Purkinje cell (primary cell): ENCODE measurements at places on chromosomes 7 and 10. TPM values are rescaled to one million over a fixed set of nuclear protein-coding genes. Genes with fewer than 3 reads are reported as not detected.

ACTL6B gene
- polyA plus RNA-seq = 15.7 and 21.5 TPM in 2 replicates

ELN gene
- not detected in 2 replicates for polyA plus RNA-seq

TAF3 gene
- 5.1 and 6.1 TPM in 2 replicates for polyA plus RNA-seq

ASB4 gene
- not detected in 2 replicates for polyA plus RNA-seq

VOPP1 gene
- polyA plus RNA-seq = 152 and 240 TPM in 2 replicates

ICA1 gene
- 4.6 and 6.5 TPM in 2 replicates for polyA plus RNA-seq

ZPBP gene
- polyA plus RNA-seq = not detected in 2 replicates

HOXA6 gene
- polyA plus RNA-seq = not detected in 2 replicates

TPST1 gene
- polyA plus RNA-seq = 27.8 and 28.4 TPM in 2 replicates

SORBS1 gene
- polyA plus RNA-seq = 32.8 and 48.0 TPM in 2 replicates

FZD8 gene
- polyA plus RNA-seq = 0.12 and 1.3 TPM in 2 replicates

NPTX2 gene
- 0.45 and 15.1 TPM in 2 replicates for polyA plus RNA-seq

PDK4 gene
- polyA plus RNA-seq = 1.4 and 3.8 TPM in 2 replicates

TMEM213 gene
- polyA plus RNA-seq = not detected in 2 replicates

LAMB4 gene
- polyA plus RNA-seq = not detected in 2 replicates

CCDC172 gene
- not detected in 2 replicates for polyA plus RNA-seq

ASIC3 gene
- polyA plus RNA-seq = 3.1 and 3.3 TPM in 2 replicates

ASZ1 gene
- not detected in 2 replicates for polyA plus RNA-seq

MYH16 gene
- not detected in 2 replicates for polyA plus RNA-seq

CALHM3 gene
- polyA plus RNA-seq = not detected in 2 replicates

PVRIG gene
- polyA plus RNA-seq = not detected in 2 replicates

HMX2 gene
- not detected in 2 replicates for polyA plus RNA-seq

SAP25 gene
- polyA plus RNA-seq = not detected in 2 replicates

NKX2-3 gene
- polyA plus RNA-seq = not detected in 2 replicates

TUBAL3 gene
- polyA plus RNA-seq = not detected in 2 replicates

RBP4 gene
- polyA plus RNA-seq = 8.2 TPM in 1 of 2 replicates, not detected in the other

LRRC4 gene
- 1.2 and 3.0 TPM in 2 replicates for polyA plus RNA-seq

NOS3 gene
- not detected in 2 replicates for polyA plus RNA-seq

SPDYE6 gene
- polyA plus RNA-seq = 0.46 TPM in 1 of 2 replicates, not detected in the other

GDF10 gene
- 17.6 and 32.1 TPM in 2 replicates for polyA plus RNA-seq

AGR3 gene
- 5.3 and 7.4 TPM in 2 replicates for polyA plus RNA-seq

DNAJC30 gene
- polyA plus RNA-seq = 1.9 and 2.0 TPM in 2 replicates

ST8SIA6 gene
- polyA plus RNA-seq = not detected in 2 replicates

MOGAT3 gene
- polyA plus RNA-seq = not detected in 2 replicates

EXOSC1 gene
- 70.6 and 106 TPM in 2 replicates for polyA plus RNA-seq

CYP3A7 gene
- polyA plus RNA-seq = not detected in 2 replicates

ARHGAP19 gene
- polyA plus RNA-seq = 0.27 and 2.8 TPM in 2 replicates

UNC5B gene
- 0.77 and 1.1 TPM in 2 replicates for polyA plus RNA-seq

PSMA2 gene
- 348 and 430 TPM in 2 replicates for polyA plus RNA-seq

TEX36 gene
- polyA plus RNA-seq = not detected in 2 replicates

CLCN1 gene
- polyA plus RNA-seq = not detected in 2 replicates

LBX1 gene
- polyA plus RNA-seq = not detected in 2 replicates

CPN1 gene
- polyA plus RNA-seq = not detected in 2 replicates

MCM10 gene
- polyA plus RNA-seq = 0.12 TPM in 1 of 2 replicates, not detected in the other

PRXL2A gene
- 43.4 and 77.3 TPM in 2 replicates for polyA plus RNA-seq

IL2RA gene
- not detected in 2 replicates for polyA plus RNA-seq

CALML3 gene
- polyA plus RNA-seq = 0.08 and 0.17 TPM in 2 replicates

FBXW4 gene
- 8.4 and 13.8 TPM in 2 replicates for polyA plus RNA-seq

IDI2 gene
- not detected in 2 replicates for polyA plus RNA-seq

WASHC2C gene
- 244 and 299 TPM in 2 replicates for polyA plus RNA-seq

GPR85 gene
- polyA plus RNA-seq = 30.1 and 49.8 TPM in 2 replicates

ZDHHC6 gene
- polyA plus RNA-seq = 33.6 and 38.8 TPM in 2 replicates

BCCIP gene
- 138 and 144 TPM in 2 replicates for polyA plus RNA-seq

KLF14 gene
- not detected in 2 replicates for polyA plus RNA-seq

LRRN3 gene
- polyA plus RNA-seq = 430 and 457 TPM in 2 replicates

EGFR gene
- polyA plus RNA-seq = 1.6 and 2.4 TPM in 2 replicates
